ENCODE measurements at places on chromosomes 3 and 15.
A peak's percentile ranks its signal among the peaks of the same experiment; 100 is the strongest.

DNA sequence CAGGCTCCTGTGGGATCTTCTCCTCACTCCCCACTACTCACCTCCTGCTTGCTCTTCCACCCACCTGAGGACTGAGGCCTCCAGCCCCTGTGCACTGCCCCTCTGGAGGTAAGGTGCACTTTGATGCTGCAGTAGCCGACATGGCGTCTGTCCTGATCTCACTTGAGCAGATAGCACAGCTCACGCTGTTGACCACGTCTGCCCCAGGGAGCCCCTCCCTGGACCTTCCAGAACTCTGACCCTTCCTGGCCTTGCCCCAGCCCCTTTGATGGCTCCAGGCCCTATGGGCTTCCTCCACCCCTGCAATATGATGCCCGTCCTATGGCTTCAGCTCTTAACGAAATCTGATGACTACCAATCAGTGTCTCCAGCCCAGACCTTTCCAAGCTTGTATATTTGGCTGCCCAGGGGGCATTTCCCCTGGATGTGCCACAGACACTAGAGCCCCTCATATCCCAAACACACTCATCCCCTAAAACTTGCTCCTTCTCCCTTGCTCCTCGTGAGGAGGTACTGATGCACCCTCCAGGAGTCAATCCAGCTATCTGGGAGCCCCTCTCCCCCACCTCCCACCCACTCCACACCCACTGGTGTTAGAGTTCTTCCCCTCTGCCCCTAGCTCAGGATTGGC is 27.1 kb downstream of the KY start:
- DNase-seq = no peak

DNA sequence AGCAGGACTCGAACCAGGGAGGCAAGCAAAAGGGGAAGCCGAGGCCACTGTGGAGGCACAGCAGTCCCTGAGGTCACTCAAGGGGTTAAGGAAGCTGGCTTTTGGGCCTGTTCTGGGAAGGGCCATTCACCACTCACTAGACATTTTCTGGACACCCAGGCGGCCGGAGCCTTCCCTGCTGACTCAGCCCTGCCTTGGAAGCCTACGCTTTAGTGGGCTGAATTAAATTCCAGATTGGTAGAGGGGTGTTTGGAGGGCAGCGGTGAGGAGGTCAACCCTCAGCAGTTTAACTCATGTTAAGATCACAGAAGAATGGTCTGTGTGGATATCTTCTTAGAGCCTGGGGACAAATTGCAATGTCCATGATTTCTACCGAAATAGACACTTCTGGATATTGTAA is 152.8 kb downstream of the GABRG3 start:
- no peak for DNase-seq

DNA sequence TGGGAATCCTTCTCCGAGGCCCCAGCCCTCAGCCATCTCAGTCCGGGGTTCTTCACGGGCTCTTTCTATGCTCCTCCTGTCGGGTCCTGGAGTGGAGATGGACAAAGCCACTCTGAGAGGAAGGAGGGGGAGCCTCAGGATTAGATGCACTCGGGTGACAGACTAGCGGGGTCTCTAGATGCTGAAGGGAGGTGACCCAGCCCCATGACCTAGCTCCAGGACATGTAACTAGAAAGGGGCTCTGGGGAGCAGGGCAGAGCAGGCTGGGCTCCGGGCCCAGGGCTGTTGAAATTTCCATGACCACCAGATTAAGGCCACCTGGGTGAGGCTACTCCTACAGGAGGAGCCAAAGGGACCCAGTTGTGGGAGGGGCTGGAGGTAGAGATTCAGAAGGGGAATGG is 14.8 kb upstream of the SKIC8 start:
- no peak for DNase-seq

- DNase-seq = no peak
Measured at GRCh38 chr3:155211940-155212339, 81.5 kb downstream of the STRIT1 start.

GRCh38 chr3:188432802-188433520 is 279.0 kb downstream of the LPP start:
- DNase-seq = no peak

GRCh38 chr15:92839696-92840095 is 60.4 kb upstream of the CHD2 start:
- peak; percentile 78 for DNase-seq

GRCh38 chr3:186466391-186466974 is 77.7 kb downstream of the CRYGS start:
- DNase-seq = no peak

- no peak for DNase-seq
Measured at GRCh38 chr3:193190146-193190786, 50.8 kb upstream of the PLAAT1 start.
